ENCODE measurements at places on chromosomes 11 and 22.

DNA sequence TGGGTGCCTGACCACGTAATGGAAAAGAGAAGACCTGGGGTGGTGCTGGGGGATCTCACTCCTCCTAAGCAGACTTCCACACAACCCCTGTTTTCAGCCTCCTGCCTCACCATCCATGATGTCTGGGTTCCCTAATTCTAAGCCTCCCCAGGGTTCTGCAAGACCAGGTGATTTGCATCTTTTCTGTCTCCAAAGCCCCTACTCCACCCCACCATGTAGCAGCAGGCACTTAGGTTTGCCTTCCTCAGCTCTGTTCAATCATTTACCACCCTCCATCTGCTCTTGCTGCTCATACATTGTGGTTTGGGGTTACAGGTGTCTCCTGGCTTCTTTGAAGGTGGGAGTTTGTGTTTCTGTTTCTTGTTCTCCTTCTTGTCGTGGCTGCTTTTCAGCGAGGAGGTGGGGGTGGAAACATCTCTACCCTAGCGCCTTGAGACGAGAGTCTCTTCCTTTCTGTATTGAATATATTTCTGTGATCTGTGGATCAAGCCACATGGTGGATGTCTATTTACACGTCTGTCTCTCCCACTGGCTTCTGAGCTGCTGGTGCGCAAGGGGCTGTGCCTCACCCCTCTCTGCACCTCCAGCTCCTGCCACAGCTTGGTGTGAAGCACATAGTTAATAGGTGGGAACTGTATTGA is 6.6 kb upstream of the SSTR3 start:
- peak; percentile 58 for DNase-seq

DNA sequence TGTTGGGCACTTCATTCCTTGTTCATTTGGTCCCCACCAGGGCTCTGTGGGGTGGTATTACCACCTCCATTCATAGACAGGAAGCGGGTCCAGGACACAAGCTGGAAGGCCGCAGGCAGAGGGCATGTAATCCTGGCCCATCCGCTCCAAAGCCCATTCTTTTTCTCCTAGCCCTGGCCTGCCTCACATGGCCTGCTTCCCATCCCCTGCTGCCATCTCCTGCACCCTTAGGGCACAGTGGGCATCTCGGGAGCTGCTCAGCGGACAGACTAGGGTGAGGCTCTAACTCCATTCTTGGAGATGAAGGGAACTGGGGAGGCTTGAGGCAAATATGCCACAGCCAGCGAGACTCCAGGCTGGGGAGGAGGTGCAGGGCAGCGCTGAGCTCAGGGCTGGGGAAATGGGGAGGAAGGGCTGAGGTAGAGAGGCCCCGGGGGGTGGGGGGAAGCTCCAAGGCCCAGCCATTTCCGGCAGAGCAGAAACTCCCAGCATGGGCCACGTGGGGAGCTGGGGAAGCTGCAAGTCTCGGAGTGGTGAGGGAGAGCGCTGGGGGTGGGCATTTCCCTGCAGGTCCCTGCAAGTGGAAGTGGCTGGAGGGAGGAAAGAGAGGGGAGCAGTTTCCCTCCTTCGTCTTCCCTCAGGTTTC is 14.3 kb upstream of the BCL9L start:
- no peak for DNase-seq

- DNase-seq = no peak
Observed at GRCh38 chr11:127625402-127625801, 624.8 kb upstream of the KIRREL3 start.

GRCh38 chr11:133382131-133382812 is 150.0 kb downstream of the OPCML start:
- no peak for DNase-seq

GRCh38 chr11:12789596-12790215 is 115.5 kb downstream of the TEAD1 start:
- DNase-seq = no peak

DNA sequence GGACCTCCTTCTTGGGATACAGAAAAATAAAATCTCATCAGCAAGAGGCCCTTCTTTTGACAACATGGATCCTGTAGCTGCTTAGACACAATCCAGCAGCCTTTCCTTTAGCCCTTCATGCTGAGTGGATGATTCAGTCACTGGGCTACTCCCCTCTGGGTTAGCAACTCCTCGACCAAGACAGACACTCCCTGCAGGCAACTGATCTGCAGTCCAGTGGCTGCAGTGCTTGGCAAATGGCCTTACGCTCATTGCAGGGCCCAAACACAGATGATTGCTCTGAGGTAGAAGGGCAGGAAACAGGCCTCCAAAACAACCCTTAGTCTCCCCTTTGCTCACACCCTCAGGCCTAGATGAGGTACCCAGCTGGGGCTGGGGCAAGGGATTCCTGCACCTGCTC is 73.2 kb upstream of the OPCML start:
- DNase-seq = no peak

Measured in stimulated activated CD8-positive, alpha-beta memory T cell treated with anti-CD3 and anti-CD28 coated beads, Interleukin-7, amount 100 ng/mL, for 4 hours (primary cell).